ENCODE measurements at places on chromosomes 12 and 14. TPM values are rescaled to one million over a fixed set of nuclear protein-coding genes. Genes with fewer than 3 reads are reported as not detected.
A peak's percentile ranks its signal among the peaks of the same experiment; 100 is the strongest.

DNA sequence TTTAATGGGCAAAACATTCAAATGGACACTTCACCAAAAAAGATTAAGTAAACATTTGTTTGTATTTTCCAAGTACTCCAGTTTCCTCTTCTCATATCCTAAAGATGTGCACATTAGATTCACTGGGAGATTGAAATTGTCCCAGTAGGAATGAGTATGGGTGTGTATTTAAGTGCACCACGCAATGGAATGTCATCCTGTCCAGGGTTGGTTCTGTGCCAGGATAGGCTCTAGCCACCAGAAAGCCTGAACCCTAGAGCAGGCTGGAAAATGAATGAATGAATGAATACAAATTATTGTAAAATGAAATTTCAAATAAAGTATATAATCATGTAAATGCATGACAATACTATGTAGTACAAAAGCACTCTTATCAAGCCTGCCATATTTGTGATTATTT lies 14.0 kb downstream of the CEP83 start:
- DNase-seq = no peak

DNA sequence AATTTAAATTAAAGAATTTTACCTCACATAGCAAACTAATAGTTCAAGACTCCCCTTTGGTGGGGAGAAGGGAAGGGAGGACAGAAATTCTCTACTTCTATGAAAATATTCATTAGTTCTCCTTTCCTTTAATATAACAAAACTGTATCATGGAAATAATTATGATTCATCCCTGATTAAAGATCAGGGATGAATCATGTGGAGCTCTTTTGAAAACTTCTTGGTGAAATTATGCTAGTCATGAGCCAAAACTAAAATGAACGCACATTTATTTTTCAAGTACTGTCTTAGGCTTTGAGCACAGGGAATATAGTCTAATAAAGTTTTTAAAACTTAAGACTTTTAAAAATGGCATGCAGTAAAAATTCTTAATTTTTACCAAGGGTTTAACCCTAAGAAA lies 17.1 kb downstream of the TMBIM4 start:
- DNase-seq = peak; percentile 69

GRCh38 chr14:80678436-80678835 lies 263.1 kb downstream of the CEP128 start:
- no peak for DNase-seq

Gene CD163L1
- total RNA-seq = 0.08 TPM

- no peak for DNase-seq
Measured at GRCh38 chr14:103872481-103873113, 25.2 kb upstream of the PPP1R13B start.

DNA sequence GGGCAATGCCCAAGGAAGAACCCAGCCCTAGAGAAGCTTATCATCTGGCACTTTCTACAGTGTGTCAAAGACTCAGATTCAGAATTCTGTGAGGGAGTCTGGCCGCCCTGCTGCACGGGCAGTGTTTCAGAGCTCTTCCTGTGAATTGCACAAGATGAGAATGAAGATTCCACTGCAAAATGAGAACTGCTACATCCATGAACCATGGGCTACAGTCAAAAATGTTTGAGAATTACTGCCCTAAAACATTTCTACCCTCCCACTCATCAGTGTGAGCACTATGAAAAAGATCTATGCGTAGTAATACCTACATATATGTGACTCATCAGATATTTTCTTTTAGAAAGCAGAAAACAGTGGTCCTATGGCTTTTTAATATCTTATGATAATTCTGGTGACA lies 104.0 kb downstream of the STAB2 start:
- DNase-seq = no peak

GRCh38 chr14:31084385-31084784 lies 58.2 kb upstream of the STRN3 start:
- no peak for DNase-seq

Gene TPPP2
- total RNA-seq = not detected

GRCh38 chr12:11729008-11729407 lies 79.5 kb downstream of the ETV6 start:
- DNase-seq = no peak

GRCh38 chr12:25819691-25820090 lies 138.8 kb upstream of the RASSF8 start:
- DNase-seq = no peak

- DNase-seq = no peak
Measured at GRCh38 chr14:51552275-51552674, 99.4 kb upstream of the FRMD6 start.

DNA sequence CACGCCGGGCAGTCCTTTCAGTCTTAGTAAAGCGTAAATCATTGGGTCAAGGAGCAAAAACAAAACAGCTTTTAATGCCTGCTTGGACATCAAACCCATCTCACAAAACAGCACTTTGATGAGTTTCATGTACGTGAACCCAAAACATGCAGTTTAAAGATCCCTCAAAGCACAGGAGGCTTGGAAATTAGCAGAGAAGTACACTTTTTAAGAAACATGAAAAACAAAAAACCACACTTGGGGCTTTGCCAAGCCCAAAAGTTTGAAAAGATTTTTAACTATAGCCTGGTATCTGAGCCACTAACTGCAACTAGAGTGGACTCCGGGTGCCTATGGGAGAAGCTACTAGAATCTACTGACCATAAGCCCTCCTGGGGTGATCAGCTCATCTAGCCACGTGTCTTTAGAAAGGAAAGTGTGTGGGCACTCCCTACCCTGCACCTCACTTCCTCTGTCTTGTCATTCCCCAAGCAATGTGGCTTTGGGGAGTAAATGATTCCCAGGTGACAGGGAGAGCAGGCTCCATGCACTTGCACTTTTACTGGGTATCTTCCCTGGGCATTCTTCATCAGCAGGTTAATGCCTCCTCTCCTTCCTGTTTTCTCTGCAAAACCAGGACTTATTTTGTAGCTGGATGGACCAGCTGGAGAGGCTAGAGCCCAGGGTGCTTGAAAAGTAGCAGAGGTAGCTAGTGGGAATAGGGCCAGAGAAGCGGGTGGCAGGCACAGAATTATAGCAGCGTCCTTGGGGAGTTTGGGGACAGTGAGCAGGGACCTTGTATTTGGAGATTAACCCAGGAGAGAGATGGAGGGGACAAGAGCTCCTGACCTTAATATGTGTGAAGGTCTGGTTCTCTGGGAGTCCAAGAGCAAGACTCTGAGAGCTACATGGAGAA lies 339.3 kb downstream of the BCL11B start:
- DNase-seq = no peak

GRCh38 chr14:61128382-61129167 lies 147.5 kb downstream of the SLC38A6 start:
- DNase-seq = no peak

DNA sequence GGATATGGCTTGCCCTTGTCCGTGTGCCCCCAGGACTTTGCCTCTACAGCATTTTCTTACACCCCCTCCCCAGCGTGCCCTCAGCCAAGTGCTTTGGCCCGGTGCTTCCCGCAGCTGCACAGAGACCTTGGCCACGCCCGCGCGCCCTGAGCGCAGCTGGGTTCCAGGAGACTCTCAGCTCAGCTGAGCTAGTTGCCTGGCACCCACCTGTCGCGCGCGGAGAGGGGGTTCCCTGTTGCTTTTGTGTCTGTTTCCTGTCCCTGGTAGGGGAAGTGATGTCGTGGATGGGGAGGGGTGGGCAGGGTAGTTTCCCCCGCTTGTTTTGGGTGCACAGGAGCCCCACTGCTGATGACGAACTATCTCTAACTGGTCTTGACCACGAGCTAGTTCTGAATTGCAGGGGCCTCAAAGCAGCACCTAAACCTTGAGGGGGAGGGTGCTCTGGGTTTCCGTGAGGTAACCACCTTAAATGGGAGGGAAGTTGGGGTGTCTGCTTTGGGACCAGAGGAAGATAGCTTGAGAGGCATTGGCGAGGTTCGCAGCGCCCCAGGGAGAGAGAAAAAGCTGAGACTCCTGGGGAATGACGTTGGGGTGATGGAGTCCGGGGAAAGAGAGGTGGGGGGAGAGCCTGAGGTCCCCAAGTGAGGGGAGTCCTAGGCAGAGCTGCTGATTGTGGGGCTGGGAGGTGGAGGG lies 1.5 kb downstream of the DIO3 start:
- DNase-seq = no peak

- DNase-seq = no peak
Measured at GRCh38 chr14:101008196-101008595, 104.7 kb upstream of the RTL1 start.

Gene C12orf54
- not detected for total RNA-seq

Gene DNAJC22
- 1.6 TPM for total RNA-seq

- no peak for DNase-seq
Measured at GRCh38 chr14:58763210-58763609, 125.4 kb downstream of the DACT1 start.

GRCh38 chr12:64744422-64745258 lies 14.6 kb downstream of the GNS start:
- DNase-seq = peak; percentile 41

DNA sequence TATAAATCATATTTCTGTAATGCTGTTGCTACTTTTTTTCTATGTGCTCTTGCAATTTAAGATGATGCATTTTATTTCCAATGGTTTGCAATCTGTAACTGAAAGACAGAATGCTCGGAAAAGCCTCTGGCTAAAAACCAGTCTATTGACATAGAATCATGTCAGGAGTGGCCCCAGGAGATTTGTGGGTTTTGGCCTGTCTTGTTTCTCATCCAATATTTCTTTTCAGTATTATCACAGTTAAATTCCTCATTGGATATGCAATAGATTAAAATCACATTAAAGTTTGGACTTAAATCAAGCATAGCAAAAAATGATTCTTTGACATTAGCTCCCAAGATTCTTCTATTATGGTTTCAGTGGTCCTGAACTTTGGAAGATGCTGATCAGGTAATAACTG lies 19.1 kb upstream of the SLC38A2 start:
- peak; percentile 98 for DNase-seq

DNA sequence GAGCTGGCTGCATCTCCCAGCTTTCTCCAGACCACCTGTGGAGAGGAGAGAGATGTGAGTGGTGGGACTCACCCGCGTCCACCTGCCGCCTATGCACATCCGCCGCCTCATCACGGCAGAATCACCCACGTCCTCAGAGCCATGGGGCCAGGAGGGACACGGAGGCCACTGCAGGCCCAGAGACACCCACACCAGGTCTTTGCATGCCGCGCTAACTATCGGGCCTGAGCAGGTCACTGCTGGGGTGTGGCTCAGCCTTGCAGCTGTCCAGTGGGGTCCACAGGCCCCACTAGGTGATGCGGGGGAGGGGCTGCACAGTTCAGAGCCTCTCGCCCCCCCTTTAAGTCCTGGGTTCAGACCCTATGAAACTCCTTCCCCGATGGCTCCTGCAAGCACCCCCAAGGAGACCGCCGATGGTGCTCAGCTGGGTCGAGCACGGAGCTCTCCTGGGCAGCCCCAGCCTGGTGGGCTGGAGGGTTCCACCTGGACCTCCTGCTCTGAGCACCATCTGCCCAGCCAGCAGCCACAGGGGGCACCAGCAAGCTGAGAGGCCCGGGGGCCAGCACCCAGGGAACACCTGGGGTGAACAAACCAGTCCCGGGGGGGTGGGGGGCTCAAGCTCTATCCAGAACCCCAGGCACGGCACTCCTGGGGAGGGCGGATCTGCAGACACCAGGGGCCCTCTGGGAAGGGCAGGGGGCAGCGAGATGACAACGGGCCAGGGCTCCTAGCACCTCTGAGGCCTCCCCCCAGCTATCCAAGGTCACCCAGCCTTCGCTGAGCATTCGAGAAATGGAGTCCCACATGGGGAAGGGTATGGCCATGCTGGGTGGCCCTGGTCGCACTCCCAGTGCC lies 34.3 kb downstream of the CCNK start:
- DNase-seq = no peak

GRCh38 chr12:5364036-5364770 lies 67.7 kb upstream of the NTF3 start:
- no peak for DNase-seq

Gene RNF212B
- total RNA-seq = not detected

DNA sequence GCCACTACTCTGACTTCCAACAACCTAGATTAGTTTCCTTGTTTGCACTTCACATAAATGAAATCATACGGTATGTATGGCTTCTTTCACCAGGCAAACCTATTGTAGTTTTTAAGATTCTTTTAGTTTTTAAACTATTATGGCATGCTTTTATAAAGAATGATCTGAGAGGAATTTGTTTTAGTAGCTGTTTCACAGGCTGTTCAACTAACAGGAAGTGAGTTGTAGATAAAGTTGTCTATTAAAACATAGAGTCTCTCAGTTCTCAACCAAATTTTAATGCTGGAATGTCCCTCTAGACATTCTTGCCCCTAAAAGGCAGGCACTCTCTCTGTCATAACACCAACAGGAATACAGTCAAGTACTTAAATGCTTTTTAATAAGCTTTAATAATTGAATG lies 102.7 kb upstream of the DACT1 start:
- peak; percentile 54 for DNase-seq

DNA sequence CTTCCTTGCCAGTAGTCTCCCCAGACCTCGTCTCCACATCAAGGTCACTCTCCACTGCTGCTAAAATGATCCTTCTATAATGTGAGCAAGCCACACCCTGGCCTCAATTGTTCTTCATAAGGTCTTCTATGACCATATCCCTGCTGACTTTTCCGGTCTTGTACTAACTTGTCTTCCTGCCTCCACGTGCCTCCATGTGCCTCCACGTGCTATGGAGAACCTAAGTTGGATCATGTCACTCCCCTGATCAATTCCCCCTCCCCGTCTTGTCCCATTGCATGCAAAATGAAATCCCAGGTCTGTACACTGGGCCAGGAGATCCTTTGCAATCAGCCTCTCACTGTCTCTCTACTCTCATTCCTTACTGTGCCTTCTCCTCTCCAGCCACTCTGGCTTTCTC lies 110.6 kb downstream of the TTC8 start:
- no peak for DNase-seq

- peak; percentile 9 for DNase-seq
Measured at GRCh38 chr12:117047810-117048584, 51.2 kb downstream of the TESC start.

DNA sequence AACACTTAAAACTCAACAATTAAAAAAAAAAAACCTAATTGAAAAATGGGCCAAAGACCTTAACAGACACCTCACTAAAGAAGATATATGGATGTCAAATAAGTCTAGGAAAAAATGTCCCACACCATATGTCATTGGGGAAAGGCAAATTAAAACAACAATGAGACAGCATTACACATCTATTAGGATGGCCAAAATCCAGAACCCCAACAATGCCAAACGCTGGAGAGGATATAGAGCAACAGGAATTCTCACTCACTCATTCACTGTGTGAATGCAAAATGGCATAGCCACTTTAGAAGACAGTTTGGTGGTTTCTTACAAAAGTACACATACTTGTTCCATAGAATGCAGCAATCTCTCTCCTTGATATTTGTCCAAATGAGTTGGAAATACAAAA lies 173.7 kb downstream of the SLC25A21 start:
- peak; percentile 12 for DNase-seq

- no peak for DNase-seq
Measured at GRCh38 chr12:72201457-72201856, 70.7 kb upstream of the TRHDE start.

Measured in fibroblast of the aortic adventitia (primary cell).